ENCODE measurements at places on chromosomes 4 and X.

- DNase-seq: peak; percentile 67
Observed at GRCh38 chrX:1468250-1468772, 15.6 kb upstream of the ASMTL start.

GRCh38 chr4:59553721-59554091 is 1646.4 kb upstream of the ADGRL3 start:
- DNase-seq: no peak

GRCh38 chr4:176123710-176124407 is 58.2 kb downstream of the WDR17 start:
- no peak for DNase-seq

DNA sequence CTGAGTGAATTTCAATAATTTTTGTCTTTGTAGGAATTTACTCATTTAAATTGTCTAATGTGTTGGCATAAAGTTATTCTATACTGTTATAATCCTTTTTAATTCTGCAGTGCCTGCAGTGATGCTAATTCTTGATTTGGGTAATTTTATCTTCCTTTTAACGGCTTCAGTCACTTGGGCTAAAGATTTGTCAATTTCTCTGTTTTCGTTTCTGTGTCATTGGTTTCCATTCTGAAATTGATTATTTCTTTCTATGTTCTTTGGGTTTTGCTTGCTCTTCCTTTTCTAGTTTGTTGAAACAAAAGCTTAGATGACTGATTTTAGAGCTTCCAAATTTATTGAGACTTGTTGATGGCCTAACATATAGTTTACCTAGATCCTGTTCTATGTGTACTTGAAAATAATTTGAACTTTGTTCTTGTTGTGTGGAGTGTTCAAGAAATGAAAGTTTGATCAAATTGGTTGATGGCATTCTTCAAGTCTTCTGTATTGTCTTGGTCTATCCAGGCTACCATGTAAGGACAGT is 89.4 kb downstream of the TNIP2 start:
- no peak for DNase-seq

GRCh38 chrX:68396953-68397352 is 36.3 kb downstream of the OPHN1 start:
- no peak for DNase-seq

GRCh38 chr4:67712650-67713528 is 11.9 kb upstream of the UBA6 start:
- DNase-seq: no peak

GRCh38 chr4:159551281-159551680 is 448.4 kb downstream of the RAPGEF2 start:
- DNase-seq: no peak

DNA sequence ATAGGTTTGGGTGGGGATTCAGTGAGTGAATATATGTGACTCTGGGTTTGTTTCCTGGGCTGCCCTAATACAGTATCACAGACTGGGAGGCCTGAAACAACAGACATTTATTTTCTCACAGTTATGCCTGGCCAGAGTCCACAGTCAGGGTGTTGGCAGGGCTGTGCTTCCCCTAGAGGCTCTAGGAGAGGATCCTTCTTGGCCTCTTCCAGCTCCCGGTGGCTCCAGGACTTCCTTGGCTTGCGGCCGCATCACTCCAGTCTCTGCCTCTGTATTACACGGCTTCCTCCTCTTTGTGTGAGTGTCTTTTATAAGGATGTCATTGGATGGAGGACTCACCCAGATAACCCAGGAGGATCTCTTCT is 5.2 kb upstream of the JAKMIP1 start:
- DNase-seq: no peak

GRCh38 chrX:53950130-53950733 is 94.0 kb downstream of the PHF8 start:
- DNase-seq: no peak

DNA sequence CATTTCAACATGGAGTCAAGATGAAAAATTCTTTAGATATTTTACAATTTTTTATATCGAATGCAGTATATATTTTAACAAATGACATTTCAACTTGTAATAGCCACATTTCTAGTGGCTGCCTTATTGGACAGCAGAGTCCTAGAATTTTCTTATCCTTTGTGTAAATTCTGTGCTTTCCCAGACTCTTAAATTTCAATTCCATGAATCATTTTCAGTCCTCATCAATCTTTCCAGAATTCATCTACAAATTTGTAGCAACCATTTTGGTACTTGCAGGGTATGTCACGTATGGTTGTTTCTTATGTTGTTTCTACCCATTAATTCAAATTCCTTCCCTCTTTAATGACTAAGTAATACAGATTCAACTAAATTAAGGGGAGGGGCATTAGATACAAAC is 2.7 kb downstream of the PAICS start:
- DNase-seq: no peak

Data from stimulated activated CD8-positive, alpha-beta memory T cell treated with anti-CD3 and anti-CD28 coated beads, Interleukin-4, amount 100 ng/mL, for 1 hour (primary cell).